Metanephros (tissue), 2 donors: ENCODE measurements at places on chromosomes 4 and X. TPM values are rescaled to one million over a fixed set of nuclear protein-coding genes. Genes with fewer than 3 reads are reported as not detected.

Gene GJB1
- 15.1 TPM for total RNA-seq

Gene USP11
- 160 TPM for total RNA-seq

Gene MAGEA12
- total RNA-seq = not detected

Gene PDGFRA
- total RNA-seq = 253 TPM

Gene LEF1
- 37.3 TPM for total RNA-seq

Gene ZDHHC15
- total RNA-seq = 5.1 TPM
